Subcutaneous adipose tissue (tissue), 4 donors: ENCODE measurements at places on chromosomes 2 and 18. TPM values are rescaled to one million over a fixed set of nuclear protein-coding genes. Genes with fewer than 3 reads are reported as not detected.

The EML6 gene
- 0.65 TPM for total RNA-seq

The CAVIN2 gene
- 41.0 TPM for total RNA-seq

The PFN4 gene
- 1.3 TPM for total RNA-seq

The NT5DC4 gene
- not detected for total RNA-seq

The WNT10A gene
- not detected for total RNA-seq

The LRRC30 gene
- total RNA-seq = not detected

The LCLAT1 gene
- total RNA-seq = 5.8 TPM
